ENCODE measurements at places on chromosomes 16 and 17. TPM values are rescaled to one million over a fixed set of nuclear protein-coding genes. Genes with fewer than 3 reads are reported as not detected.
A peak's percentile ranks its signal among the peaks of the same experiment; 100 is the strongest.

DBF4B gene
- 27.9 TPM for total RNA-seq

KRT20 gene
- not detected for total RNA-seq

TRIM47 gene
- total RNA-seq: 19.5 TPM

STH gene
- total RNA-seq: not detected

PDIA2 gene
- not detected for total RNA-seq

G6PC1 gene
- total RNA-seq: not detected

CSH1 gene
- not detected for total RNA-seq

EVI2A gene
- total RNA-seq: 25.5 TPM

LRRC37B gene
- total RNA-seq: 17.2 TPM

CCL3 gene
- 981 TPM for total RNA-seq

PLLP gene
- total RNA-seq: not detected

OSGIN1 gene
- total RNA-seq: 0.34 TPM

- H3K27me3 ChIP-seq: no peaks in the 10 kb centered on the region
- DNase-seq: no peak
- peaks cover 57% of the 10 kb centered on the region for H3K36me3 ChIP-seq
- peak overlapping the region; percentile 67 for H3K27ac ChIP-seq
- peaks cover 79% of the 10 kb centered on the region for H3K4me1 ChIP-seq
- no peak overlapping the region for H3K4me3 ChIP-seq
Measured at GRCh38 chr17:65047941-65048340, 8.6 kb downstream of the GNA13 start.

- no peak overlapping the region for H3K4me3 ChIP-seq
- H3K36me3 ChIP-seq: no peaks in the 10 kb centered on the region
- no peak for DNase-seq
- no peaks in the 10 kb centered on the region for H3K4me1 ChIP-seq
- no peak overlapping the region for H3K27ac ChIP-seq
- no peaks in the 10 kb centered on the region for H3K27me3 ChIP-seq
Measured at GRCh38 chr17:72399608-72400487, 279.0 kb downstream of the SOX9 start.

- H3K4me1 ChIP-seq: peaks cover 26% of the 10 kb centered on the region
- peaks cover 5% of the 10 kb centered on the region for H3K36me3 ChIP-seq
- DNase-seq: no peak
Measured at GRCh38 chr17:47818002-47818695, 3.4 kb downstream of the OSBPL7 start.

- H3K4me1 ChIP-seq: peaks cover 10% of the 10 kb centered on the region
- no peak for DNase-seq
- peak within 1 kb of the TSS; percentile 99 for H3K4me3 ChIP-seq
Measured at GRCh38 chr16:30923554-30924075, at the start of gene FBXL19. Gene FBXL19, plus strand, starts transcription at chr16:30923572. Its CDS starts 2,183 bp downstream, at chr16:30925755.

DNA sequence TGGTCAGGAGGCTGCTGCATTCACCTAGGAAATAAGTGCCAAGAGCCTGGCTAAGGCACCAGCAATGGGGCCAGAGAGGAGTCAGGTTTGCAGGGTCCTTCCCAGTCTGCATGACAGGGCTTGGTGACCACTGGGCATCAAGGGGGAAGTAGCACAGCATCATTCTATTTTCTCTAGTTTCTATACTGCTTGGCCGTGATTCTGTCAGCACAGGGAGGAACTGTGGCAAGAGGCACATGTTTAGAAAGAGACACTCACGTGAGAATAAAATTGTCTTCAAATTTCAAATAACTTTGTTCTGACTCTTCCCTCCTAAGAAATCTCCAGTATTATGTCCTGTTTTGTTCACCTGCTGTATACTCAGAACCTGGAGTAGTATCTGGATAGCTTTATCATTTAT is 37.8 kb downstream of the ERN1 start:
- H3K4me1 ChIP-seq: peaks cover 94% of the 10 kb centered on the region
- H3K4me3 ChIP-seq: no peak overlapping the region
- peak overlapping the region; percentile 95 for H3K27ac ChIP-seq
- no peak for DNase-seq
- H3K36me3 ChIP-seq: peaks cover 36% of the 10 kb centered on the region

DNA sequence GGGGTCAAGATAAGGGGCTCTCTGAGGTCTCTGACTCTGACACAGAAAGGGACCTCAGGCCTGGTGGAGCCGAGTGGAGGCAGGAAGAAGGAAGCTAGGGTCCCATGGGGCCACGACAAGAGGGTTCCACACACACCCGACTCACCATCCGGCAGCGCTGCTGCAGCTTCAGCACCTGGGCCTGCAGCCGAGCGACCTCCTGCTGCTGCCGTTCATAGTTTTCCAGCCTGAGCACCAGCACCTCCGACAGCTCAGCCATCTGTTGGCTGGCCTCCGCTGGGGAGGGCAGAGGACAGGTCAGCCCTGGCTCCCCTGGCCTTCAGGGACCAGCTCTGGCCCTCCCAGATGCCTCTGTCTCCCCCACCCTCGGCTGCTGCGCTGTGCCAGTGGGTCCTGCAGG is 6.4 kb downstream of the HAP1 start:
- peaks cover 18% of the 10 kb centered on the region for H3K27me3 ChIP-seq
- no peaks in the 10 kb centered on the region for H3K4me1 ChIP-seq
- no peak overlapping the region for H3K27ac ChIP-seq
- no peaks in the 10 kb centered on the region for H3K36me3 ChIP-seq

GRCh38 chr16:3004319-3004718 is 8.4 kb upstream of the CLDN9 start:
- no peaks in the 10 kb centered on the region for H3K36me3 ChIP-seq
- H3K27me3 ChIP-seq: peaks cover 3% of the 10 kb centered on the region
- DNase-seq: peak; percentile 32
- peaks cover 26% of the 10 kb centered on the region for H3K4me1 ChIP-seq

GRCh38 chr16:351804-352520 is 561 bp downstream of the AXIN1 start:
- H3K27ac ChIP-seq: peak overlapping the region; percentile 77
- no peaks in the 10 kb centered on the region for H3K27me3 ChIP-seq
- peak overlapping the region; percentile 81 for H3K4me3 ChIP-seq
- peaks cover 51% of the 10 kb centered on the region for H3K4me1 ChIP-seq

GRCh38 chr17:63478814-63479494 is 2.1 kb downstream of the ACE start:
- peak overlapping the region; percentile 16 for H3K4me3 ChIP-seq
- H3K36me3 ChIP-seq: no peaks in the 10 kb centered on the region
- peaks cover 15% of the 10 kb centered on the region for H3K4me1 ChIP-seq

DNA sequence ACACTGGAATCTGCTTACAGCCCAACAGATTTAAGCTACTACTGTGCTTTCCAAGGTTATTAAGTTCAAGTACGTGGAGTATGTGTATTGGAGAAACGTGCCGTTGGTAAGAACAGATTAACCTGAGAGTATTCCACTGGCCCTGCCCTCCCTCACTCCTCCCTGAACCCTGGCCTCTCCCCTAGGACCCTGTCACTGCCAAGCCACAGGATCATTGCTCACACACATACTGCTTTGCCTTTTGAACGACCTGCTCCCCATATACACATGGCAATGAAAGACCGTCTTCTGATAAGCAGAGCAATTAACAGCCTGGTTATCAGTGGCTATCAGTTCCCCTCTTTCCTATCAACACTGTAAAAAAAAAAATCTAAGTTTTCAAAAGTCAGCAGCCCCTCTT is 458.9 kb upstream of the DYNLRB2 start:
- H3K4me1 ChIP-seq: no peaks in the 10 kb centered on the region
- no peaks in the 10 kb centered on the region for H3K36me3 ChIP-seq
- no peak overlapping the region for H3K27ac ChIP-seq
- H3K27me3 ChIP-seq: no peaks in the 10 kb centered on the region
- DNase-seq: no peak

GRCh38 chr17:61756561-61756960 is 106.8 kb downstream of the BRIP1 start:
- H3K4me3 ChIP-seq: no peak overlapping the region
- peaks cover 4% of the 10 kb centered on the region for H3K4me1 ChIP-seq

- no peak for DNase-seq
- no peak overlapping the region for H3K27ac ChIP-seq
- H3K4me1 ChIP-seq: no peaks in the 10 kb centered on the region
- H3K27me3 ChIP-seq: peaks cover 23% of the 10 kb centered on the region
- H3K4me3 ChIP-seq: no peak overlapping the region
- H3K36me3 ChIP-seq: no peaks in the 10 kb centered on the region
Measured at GRCh38 chr17:34163646-34164045, 91.4 kb upstream of the CCL2 start.

DNA sequence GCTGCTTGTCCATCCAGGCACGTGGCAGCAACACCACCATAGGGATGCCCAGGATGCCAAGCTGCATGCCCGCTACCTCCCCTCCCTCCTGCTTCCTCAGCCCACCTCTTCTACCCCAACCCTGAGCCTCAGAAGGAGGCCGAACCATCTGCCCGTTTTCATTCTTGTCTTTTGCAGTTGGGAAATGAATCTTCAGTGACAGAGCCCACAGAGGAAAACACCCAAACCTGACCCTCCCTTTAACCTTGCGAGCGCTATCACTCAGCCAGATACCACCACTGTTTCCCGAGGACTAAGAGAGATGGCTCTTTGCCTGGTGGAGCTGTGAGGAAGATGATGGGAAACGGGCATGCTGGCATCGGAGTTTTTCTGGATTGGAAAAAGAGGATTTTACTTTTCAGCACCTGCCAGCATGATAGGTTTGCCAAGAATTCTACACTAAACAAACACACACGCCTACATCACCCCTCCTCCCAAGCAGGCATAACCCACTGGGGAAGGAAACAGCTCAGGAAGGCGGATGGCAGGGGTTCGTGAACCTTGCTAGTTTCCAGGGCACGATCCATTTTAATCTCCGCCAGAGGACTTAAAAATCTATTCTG is 457.4 kb downstream of the SLC39A11 start:
- peaks cover 14% of the 10 kb centered on the region for H3K4me1 ChIP-seq
- H3K36me3 ChIP-seq: no peaks in the 10 kb centered on the region
- no peak overlapping the region for H3K27ac ChIP-seq
- DNase-seq: peak; percentile 39

DNA sequence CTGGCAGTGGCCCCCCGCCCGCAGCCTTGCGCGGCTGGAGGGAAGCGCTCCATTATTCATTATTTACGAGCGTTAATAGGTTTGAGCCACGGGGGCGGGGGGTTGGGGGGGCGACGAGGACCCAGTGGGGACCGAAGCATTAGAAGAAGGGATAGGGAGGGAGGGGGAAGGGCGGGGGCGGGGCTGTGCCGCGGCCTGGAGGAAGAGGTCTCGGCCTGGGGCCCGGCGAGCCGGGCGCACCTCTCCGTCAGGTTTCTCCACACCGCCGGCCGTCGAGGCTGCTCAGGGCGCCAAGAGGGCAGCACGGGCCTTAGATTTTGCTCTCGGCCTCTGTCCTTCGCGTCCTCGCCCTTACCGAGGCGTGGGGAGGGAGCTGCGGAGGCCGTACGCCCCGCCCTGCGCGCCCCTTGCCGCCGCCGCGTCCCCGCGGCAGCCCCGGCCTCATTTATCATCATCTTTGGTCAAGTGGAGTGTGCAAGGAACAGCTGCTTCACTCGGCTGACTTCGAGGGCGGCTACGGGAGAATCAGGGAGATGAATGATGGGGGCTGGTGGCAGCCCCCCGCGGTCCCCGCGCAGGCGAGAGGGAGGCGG is 54.2 kb downstream of the SREBF1 start:
- peaks cover 7% of the 10 kb centered on the region for H3K4me1 ChIP-seq
- no peaks in the 10 kb centered on the region for H3K36me3 ChIP-seq
- DNase-seq: no peak
- H3K27me3 ChIP-seq: no peaks in the 10 kb centered on the region
- no peak overlapping the region for H3K27ac ChIP-seq

DNA sequence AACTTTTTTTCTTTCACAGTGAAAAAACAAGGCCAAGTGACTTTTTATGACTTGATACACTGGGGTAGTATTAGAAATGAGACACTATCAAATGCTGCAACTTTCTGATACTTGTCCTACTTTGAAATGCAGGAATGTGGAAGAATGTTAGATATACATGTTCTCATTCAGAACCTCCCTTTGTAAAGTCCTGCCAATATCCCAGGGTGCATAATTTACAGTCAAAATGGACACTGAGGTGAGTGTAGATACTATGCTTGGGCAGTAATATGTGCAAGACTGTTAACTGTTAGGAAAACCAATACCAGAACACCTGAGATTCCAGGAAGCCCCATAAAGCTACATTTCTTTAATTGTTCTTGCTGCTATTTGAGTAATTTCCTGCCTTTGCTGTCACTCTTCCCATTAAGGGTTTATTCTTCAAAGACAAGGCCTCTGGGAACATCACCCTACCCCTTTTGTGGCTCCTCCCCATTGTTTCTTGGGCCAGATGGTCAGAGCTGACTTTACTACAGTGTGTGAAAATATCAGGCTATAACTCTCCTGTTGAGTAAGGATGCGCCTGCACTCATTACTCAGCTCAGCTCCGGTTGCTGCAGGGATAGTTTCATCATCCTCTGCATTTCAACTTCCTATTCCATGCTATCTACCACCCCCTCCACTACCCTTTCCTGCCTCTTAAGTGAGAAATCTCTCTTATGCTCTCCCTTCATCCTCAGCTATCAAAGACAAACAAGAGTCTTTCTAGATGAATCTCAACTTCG is 48.7 kb downstream of the TMEM100 start:
- H3K36me3 ChIP-seq: no peaks in the 10 kb centered on the region
- H3K27me3 ChIP-seq: peaks cover 39% of the 10 kb centered on the region
- no peak overlapping the region for H3K4me3 ChIP-seq
- no peak for DNase-seq
- no peaks in the 10 kb centered on the region for H3K4me1 ChIP-seq
- no peak overlapping the region for H3K27ac ChIP-seq

DNA sequence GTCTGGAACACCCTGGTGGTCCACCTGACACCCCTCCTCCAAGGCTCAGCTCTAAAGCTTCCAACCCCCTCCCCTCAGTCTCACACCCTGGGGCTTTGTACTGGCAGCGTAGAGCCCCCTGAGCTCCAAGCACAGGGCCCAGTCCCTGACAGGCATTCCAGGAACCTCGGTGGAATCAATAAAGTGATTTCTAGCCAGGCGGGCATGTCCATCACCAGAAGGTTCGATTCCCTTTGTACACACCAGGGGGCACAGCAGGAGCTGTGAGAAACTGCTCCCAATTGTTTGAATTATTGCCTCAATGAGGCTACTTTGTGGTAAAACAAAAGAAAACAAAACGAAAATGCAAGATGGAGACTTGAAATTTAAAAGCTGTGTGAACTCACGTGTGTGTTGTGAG is 51.8 kb downstream of the SMPD3 start:
- no peak overlapping the region for H3K4me3 ChIP-seq
- DNase-seq: peak; percentile 63
- no peaks in the 10 kb centered on the region for H3K36me3 ChIP-seq
- no peak overlapping the region for H3K27ac ChIP-seq
- peaks cover 16% of the 10 kb centered on the region for H3K4me1 ChIP-seq

- H3K36me3 ChIP-seq: no peaks in the 10 kb centered on the region
- no peak overlapping the region for H3K27ac ChIP-seq
- H3K4me1 ChIP-seq: peaks cover 4% of the 10 kb centered on the region
- H3K4me3 ChIP-seq: no peak overlapping the region
Measured at GRCh38 chr17:44794851-44795413, 35.2 kb downstream of the GJC1 start.

DNA sequence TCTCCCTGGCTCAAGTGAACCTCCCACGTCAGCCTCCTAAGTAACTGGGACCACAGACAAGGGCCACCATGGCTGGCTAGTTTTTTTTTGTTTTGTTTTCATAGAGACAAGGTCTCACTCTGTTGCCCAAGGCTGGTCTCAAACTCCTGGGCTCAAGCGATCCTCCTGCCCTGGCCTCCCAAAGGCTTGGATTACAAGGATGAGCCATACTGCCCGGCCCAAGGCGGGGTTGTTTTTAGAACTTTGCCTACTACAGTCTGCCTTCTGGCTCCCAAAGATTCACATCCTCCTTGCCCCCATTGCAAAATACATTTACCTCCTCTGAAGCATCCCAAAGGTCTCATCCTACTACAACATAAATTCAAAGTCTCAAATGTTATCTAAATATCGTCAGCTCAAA is 49.5 kb upstream of the PHOSPHO1 start:
- H3K27ac ChIP-seq: no peak overlapping the region
- no peak for DNase-seq
- H3K27me3 ChIP-seq: no peaks in the 10 kb centered on the region
- no peaks in the 10 kb centered on the region for H3K36me3 ChIP-seq
- no peaks in the 10 kb centered on the region for H3K4me1 ChIP-seq

Measured in activated CD4-positive, alpha-beta memory T cell treated with anti-CD3 and anti-CD28 coated beads for 36 hours (primary cell).